ENCODE measurements at places on chromosomes 3 and 15.

DNA sequence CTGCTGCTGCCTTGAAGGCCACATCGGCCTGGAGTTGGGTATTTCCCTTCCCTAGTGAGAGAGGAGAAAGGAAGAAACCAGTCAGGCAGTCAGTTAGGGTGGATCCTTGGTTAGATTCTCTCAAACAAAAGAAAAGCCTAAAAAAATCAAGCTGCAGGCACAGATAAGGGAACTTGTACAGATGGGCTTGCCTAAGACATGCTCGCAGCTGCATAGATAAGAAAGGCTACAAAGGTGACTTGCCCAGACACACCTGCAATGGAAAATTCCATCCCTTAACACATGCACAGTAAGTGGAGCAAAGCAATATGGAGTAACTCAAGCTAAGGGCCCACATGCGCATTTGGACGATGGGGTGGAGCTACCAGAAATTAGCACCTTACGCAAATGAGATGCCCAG is 199.7 kb upstream of the ARPP21 start:
- DNase-seq, result no peak

- no peak for DNase-seq
Observed at GRCh38 chr15:70063261-70063925, 34.3 kb downstream of the TLE3 start.

- no peak for DNase-seq
Observed at GRCh38 chr3:111373861-111374260, 168.1 kb upstream of the CD96 start.

- DNase-seq, result no peak
Observed at GRCh38 chr3:175307642-175308041, 448.5 kb downstream of the NAALADL2 start.

DNA sequence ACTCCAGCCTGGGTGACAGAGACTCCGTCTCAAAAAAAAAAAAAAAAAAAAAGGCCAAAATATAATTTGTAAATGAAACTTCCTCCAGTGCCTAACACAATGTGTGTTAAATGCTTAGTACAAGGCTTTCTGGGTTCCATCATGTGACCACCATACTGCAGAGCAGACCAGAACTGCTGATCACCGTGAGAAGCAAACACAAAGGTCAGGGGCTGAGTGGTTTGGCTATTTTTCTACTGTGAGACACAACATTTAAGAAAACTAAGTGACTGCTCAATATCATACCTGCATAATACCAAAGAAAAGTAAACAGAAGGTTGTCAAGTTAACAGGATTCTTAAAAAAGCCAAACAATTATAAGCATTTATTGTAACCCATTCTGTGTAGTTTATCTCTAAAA is 13.2 kb downstream of the ABCC5 start:
- no peak for DNase-seq

DNA sequence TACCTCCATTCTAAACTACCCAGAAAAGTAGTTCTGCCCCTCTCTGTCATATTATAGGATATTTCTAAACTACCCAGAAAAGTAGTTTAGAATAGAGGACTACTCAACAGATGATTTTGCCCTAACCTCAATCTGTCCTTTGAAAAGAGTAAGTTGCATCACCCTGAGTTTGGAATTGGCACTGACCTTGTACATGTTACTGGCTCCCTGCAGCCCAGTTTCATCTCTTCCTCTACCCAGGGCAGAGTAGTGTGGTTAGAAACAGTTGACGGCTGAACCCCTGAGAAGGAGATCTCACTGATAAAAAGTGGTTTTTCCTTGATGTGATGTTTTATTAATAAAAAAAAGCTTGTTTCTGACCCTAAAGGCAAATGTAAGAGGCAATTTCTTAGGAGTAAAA is 340.5 kb upstream of the NECTIN3 start:
- DNase-seq, result no peak

- DNase-seq, result no peak
Observed at GRCh38 chr15:88391700-88392099, 75.5 kb downstream of the MRPL46 start.

DNA sequence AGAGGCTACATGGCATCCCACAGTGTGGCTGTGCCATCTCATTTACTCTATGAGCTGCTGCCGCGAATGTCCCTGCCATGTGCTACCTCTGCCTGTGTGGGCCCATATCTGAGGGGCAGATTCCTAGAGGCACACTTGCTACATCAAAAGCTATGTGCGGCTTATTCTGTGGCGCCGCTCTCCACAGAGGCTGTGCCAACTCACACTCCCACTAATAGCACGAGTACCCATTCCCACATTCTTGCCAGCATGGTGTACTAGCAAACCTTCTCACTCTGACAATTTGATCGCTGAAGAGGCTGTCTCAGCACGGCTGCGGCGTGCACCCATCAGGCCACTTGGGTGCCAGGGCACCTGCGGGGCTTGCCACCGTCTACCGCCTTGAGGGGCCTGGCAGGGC is 31.2 kb upstream of the MUSTN1 start:
- no peak for DNase-seq

GRCh38 chr15:35397027-35397426 is 148.9 kb downstream of the DPH6 start:
- no peak for DNase-seq

DNA sequence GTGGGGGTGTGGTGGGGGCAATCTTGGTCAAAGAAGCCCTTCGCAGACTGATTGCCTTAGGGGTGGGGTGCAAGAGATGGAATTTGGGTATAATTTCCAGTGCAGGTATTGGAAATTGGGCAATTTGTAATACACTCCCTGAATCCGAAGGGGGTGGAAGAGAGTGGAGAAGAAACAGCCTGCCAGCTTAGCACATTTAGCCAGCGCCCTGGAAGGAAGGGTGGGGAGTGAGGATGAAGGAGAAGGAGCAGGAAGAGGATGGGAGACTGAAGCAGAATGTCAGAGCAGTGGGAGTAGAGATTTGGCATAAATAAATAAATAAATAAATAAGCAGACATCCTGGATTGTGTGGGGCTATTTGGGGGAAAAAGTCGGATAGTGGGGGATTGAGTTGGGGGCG is 1.6 kb downstream of the GAP43 start:
- DNase-seq, result no peak

DNA sequence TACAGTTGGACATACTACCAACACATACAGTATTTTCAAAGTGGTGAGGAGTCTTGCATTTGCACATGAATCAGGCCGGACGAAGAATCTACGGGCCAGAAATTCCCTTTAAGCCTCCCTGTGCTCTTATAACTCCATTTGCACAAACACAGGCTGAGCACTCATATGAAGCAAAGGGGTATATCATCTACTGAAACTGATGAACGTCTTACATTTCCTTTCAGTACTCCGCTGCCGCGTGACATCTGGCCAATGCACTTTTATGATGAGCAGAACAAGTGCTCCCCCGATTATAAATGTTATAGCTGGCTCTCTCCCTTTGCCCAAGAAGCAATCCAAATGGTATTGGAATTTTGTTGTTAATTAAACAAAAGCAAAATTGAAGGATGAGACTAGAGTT is 110.3 kb upstream of the ICE2 start:
- DNase-seq, result no peak

DNA sequence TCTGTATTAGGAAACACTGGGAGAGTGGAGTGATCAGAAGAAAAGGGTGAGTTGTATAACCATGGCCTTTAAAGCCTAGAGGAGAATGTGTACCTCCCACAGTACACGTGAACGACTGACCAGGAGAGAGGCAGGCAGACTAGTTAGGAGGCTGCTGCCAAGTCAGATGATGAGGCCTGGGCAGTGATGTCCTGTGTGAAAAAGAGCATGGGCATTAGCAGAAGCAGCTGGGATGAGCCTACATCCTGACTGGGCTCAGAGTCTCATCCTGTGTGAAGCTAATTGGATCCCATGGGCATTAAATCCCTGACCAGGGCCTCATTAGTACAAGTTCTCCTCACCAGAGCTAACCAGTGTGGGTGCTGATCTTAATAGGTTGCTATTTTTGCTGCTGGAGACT is 89.1 kb upstream of the SLC2A2 start:
- no peak for DNase-seq

DNA sequence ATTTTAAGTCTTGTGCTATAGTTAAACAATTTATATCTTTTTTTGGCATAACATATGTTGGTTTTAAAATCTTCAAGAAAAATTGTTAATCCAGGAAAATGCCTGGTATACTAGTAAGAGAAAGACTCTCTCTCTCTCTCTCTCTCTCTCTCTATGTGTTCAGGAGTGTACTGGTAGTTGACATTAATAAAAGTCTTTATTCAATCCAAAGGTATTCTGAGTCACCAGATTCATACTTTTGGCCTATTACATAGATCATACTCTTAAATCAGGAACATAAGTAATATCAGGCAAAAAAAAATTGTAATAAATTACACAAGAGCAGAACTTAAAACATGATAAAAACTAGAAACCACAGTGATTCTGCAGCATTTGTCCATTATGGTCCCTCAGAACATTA is 70.2 kb downstream of the TFG start:
- no peak for DNase-seq
